Right atrium auricular region (tissue), 2 donors: ENCODE measurements at places on chromosomes 6 and 20. TPM values are rescaled to one million over a fixed set of nuclear protein-coding genes. Genes with fewer than 3 reads are reported as not detected.

DNA sequence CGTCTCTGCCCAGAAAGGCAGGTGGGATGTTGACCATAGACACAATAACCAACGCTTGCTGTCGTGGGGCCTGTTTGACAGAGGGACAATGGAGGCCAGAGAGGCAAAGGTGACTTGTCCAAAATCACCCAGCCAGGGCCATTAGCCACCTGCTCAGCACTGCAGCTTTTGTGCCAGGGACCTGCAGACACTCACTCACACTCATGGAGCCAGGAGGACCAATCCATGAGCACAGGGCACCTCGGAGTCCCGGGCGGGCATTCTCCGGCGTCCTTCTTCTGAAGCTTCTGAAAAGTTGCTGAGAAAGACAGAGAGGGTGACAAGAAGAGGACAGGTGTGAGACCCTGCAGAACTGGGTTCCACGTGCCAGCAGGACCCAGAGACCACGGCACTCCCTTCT, 45.4 kb upstream of the SLCO4A1 start:
- no peak for DNase-seq

DNA sequence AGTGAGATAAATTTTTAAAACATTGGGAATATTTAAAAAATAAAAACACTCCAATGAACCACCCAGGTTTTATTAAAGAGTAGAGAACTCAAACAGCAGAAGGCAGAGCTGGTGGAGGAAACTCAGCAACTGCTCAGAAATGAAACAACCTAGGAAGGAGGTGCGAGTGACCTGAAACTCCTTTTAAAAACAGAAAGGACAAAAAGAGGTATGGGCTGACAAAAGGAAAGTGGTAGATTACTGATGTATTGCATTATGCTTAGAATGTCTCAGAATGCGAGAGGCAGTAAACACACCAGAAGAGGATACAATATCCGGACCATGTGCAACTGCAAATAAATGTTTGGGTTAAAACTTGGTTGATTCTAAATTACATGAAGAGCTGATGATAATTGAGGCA, 97.6 kb downstream of the ESR1 start:
- DNase-seq, result no peak

The SIRPA gene
- 32.4 TPM for total RNA-seq

The POU5F1 gene
- not detected for total RNA-seq

The SPACA1 gene
- total RNA-seq, result not detected

- DNase-seq, result no peak
These were observed 8.6 kb downstream of the MAN1A1 start for GRCh38 chr6:119340796-119341487.

DNA sequence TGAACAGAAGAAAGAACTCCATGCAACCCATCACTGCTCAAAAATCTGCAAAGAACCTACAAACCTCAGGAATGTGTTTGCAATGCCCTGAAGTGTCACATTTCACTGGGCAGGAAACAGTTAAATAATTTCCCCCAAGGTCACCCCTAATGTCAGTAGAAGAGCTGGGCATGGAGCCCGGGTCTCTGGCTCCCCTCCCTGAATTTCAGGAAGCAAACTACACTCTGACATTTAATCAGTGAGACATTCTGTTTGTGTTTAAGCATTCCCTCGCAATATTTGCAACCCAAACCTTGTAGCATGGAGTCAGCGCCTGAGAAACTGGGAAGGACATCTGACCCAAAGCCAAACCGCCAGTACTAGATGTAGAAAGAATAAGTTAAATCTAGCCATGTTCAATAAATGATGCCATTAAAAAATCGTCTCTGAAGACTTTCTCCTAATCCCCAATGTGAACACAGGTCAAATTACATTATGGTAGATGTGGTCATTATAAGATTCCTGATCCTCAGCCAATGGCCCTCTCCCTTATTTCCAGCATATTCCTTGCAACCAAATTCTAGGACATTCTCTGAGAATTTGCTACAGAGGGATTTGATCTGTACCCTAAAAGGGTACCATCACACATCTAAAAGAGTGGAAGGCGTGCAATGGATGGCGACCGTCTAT, 91.2 kb upstream of the ADTRP start:
- DNase-seq, result no peak

The NOX3 gene
- not detected for total RNA-seq

- no peak for DNase-seq
These were observed 2.7 kb downstream of the CSTF1 start for GRCh38 chr20:56395166-56395565.

The VWA7 gene
- total RNA-seq, result 7.5 TPM

The FERMT1 gene
- total RNA-seq, result 1.5 TPM

The PHF20 gene
- 29.7 TPM for total RNA-seq

- DNase-seq, result no peak
These were observed 126.0 kb upstream of the RREB1 start for GRCh38 chr6:6981681-6982322.

DNA sequence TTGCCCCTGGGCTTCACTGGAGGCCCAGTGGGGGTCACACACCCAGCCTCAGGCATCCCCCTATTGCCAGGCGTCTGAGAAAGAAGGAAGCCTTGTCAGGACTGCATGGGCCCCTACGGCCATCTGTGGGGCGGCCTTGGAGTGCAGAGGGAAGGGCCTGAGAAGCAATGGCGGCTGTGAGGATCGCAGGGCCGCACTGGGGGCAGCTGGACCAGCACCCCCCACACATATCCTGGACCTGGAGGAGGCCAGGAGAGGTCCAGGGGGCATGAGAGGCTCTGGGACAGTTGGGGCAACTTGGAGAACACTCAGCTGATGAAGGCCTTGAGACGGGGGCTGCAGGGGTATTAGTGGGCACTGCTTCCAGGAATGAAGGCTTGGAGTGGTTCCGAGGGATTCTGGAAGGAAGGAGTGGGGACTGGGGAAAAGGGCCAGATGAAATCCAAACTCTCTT, 16.5 kb downstream of the MDFI start:
- no peak for DNase-seq

GRCh38 chr6:90918361-90918760, 331.5 kb upstream of the MAP3K7 start:
- DNase-seq, result no peak

GRCh38 chr6:148455225-148455624, 112.6 kb downstream of the SASH1 start:
- DNase-seq, result no peak

The ZNF165 gene
- total RNA-seq, result 1.1 TPM

DNA sequence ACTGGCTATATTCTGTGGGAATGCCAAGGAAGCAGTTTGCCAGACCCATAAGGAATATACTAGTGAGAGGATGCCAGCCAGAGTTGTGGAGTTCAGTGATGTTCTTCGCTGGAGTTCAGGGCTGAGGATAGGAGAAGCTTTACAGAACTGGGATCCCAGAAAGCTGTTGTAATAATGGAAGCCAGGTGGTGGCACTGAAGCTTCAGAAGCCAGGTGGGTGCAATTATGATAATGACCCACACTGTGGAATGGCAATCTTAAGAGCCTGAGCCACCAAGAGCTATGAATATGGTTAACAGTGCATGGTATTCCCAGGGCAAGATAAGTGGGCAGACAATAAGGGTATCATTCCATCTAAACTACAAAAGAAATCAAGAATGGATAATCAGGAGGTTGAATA, 25.1 kb upstream of the ENPP1 start:
- no peak for DNase-seq

DNA sequence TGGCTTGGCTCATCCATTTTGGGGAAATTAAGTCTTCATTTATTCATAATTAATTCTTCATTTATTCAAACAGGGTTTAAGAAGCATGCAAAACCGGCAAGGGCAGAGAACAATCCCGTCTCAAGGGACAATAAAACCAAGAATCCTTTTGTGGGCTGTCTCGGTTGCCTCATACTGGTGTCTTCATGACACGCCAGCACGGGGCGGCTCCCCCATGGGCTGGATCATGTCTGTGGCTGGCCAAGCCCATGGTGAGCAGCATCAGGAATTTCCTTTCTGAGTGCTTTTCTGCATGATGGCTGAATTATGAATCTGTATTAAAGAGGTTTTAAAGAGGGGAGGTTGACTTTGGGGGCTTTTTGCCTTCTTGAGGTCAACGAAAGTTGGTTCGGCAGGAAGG, 38.3 kb upstream of the DUSP22 start:
- no peak for DNase-seq

The EMILIN3 gene
- total RNA-seq, result 1.8 TPM

DNA sequence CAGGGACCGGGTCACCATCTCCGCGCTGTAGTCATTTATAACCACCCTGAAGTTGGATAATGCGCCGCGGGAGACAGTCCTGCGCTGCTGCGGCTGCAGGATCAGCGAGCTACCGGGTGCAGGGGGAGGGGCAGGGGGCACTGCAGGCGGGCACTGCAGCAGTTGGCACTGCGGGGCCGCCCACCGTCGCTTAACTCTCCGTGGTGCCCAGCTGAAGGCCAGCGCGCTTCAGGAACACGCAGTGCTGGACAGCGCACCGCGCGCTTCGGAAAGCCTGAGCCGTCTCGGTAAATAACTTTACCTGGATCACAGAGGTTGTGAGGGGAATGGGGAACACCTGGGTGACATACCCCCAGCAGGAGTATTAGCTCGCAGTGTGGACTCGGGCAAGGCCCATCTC, 12.4 kb upstream of the LRFN2 start:
- DNase-seq, result no peak

- no peak for DNase-seq
These were observed 342.0 kb downstream of the SOX4 start for GRCh38 chr6:21935561-21936028.

DNA sequence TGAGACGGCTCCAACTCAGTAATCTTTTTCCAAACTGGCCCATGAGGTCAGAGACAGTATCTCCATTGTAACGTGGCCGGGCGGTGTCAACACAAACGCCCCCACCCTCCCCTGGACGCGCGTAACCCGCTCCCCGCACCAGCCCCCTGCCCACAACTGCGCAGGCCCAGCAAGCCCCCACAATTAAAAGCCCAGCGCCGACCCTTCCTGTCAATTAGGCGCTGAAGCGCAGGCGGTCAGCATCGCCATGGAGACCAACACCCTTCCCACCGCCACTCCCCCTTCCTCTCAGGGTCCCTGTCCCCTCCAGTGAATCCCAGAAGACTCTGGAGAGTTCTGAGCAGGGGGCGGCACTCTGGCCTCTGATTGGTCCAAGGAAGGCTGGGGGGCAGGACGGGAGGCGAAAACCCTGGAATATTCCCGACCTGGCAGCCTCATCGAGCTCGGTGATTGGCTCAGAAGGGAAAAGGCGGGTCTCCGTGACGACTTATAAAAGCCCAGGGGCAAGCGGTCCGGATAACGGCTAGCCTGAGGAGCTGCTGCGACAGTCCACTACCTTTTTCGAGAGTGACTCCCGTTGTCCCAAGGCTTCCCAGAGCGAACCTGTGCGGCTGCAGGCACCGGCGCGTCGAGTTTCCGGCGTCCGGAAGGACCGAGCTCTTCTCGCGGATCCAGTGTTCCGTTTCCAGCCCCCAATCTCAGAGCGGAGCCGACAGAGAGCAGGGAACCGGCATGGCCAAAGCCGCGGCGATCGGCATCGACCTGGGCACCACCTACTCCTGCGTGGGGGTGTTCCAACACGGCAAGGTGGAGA, at the start of the genes HSPA1A and HSPA1L:
HSPA1A (plus strand) TSS at position 519 of the 814 bp plus-strand sequence; CDS start at position 733, 214 bp downstream.
HSPA1L (minus strand) TSS at position 259 of the 814 bp plus-strand sequence. CDS start 3,311 bp downstream, outside the sequence.
- peak; percentile 98 for DNase-seq

GRCh38 chr6:151027295-151027747, 161.8 kb downstream of the MTHFD1L start:
- DNase-seq, result no peak

- DNase-seq, result no peak
These were observed 6.5 kb downstream of the HELZ2 start for GRCh38 chr20:63567386-63568169.

GRCh38 chr6:108689272-108690161, 128.8 kb downstream of the FOXO3 start:
- peak; percentile 82 for DNase-seq

The BTN1A1 gene
- not detected for total RNA-seq

DNA sequence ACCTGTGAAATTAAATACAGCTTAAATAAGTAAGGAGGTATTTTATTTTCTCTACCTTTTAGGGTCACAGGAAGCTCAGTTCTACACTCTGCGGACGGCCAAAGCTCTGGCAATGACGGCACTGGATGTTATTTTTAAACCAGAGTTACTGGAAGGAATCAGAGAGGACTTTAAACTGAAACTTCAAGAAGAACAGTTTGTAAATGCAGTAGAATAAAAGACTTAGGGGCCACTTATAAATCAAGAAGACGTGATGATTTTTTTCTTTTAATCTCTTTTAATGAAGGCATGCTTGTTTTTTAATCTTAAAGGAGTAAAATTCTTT, 16.2 kb downstream of the PM20D2 start:
- no peak for DNase-seq

DNA sequence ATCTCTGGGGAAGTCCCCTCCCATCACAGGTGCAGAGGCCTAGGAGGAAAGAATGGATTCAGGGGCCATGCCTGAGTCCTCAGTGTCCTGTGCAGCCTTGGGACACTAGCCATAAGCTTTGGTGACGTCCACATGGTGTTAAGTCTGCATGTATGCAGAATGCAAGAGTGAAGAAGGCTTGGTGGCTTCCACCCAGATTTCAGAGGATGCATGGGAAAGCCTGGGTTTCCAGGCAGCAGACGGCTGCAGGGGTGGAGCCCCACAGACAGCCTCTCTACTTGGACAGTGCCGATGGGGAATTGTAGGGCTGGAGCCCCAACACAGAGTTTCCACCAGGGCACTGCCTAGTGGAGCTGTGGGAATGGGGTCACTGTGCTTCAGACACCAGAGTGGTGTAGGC, 117.1 kb upstream of the NRN1 start:
- no peak for DNase-seq

- DNase-seq, result no peak
These were observed 114.0 kb upstream of the FLRT3 start for GRCh38 chr20:14451458-14451857.

- DNase-seq, result peak; percentile 42
These were observed 209.1 kb downstream of the ERMARD start for GRCh38 chr6:169960521-169960885.

GRCh38 chr6:129050086-129050485, 167.1 kb downstream of the LAMA2 start:
- DNase-seq, result no peak

GRCh38 chr20:45060294-45060693, 40.6 kb downstream of the KCNS1 start:
- no peak for DNase-seq

- no peak for DNase-seq
These were observed 126.7 kb downstream of the BCAS1 start for GRCh38 chr20:53943522-53944291.

DNA sequence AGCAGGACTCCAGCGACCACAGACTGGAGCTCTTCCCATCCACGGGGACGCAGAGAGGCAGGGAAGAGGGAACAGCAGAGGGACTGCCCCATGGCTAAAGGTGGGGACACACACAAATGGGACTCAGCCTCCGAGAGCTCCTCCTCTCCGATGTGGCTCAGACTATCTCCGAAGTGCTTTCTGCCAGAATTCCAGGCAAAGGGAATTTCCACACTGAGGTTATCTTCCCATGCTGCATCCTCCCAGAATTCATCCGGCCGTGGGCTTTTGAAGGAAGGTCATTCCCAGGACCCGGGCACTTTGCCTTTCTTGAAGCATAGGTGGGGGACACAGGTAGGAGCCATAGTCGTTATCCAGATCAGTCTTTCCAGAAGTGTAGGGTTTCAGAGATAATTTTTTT, 67.9 kb downstream of the SULF2 start:
- DNase-seq, result no peak
